ENCODE measurements at places on chromosomes 1 and 21. TPM values are rescaled to one million over a fixed set of nuclear protein-coding genes. Genes with fewer than 3 reads are reported as not detected.
A peak's percentile ranks its signal among the peaks of the same experiment; 100 is the strongest.

DNA sequence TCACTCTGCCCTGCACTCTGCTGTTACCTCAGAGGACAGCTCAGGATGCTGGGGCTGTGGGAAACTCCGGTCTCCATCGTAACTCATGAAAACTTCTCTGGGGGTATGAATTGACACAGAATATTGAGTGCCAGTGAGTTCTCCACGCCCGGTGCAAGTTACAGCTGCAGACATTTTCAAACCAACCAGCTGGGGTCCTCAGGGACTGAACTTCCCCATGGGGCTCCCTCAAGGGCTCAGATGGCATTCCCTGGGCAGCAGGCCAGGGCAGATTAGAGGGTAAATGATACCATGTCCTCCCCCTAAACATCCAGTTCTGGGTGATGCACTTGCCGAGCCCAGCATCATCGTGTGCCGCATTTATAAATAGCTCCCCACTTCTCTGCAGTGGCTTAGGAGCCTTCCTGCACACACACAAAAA is 27.8 kb upstream of the CCSAP start:
- no peaks in the 10 kb centered on the region for H3K36me3 ChIP-seq
- no peaks in the 10 kb centered on the region for H3K27me3 ChIP-seq
- H3K27ac ChIP-seq, result peak overlapping the region; percentile 49

CAMK1G gene
- total RNA-seq, result 0.48 TPM

DNA sequence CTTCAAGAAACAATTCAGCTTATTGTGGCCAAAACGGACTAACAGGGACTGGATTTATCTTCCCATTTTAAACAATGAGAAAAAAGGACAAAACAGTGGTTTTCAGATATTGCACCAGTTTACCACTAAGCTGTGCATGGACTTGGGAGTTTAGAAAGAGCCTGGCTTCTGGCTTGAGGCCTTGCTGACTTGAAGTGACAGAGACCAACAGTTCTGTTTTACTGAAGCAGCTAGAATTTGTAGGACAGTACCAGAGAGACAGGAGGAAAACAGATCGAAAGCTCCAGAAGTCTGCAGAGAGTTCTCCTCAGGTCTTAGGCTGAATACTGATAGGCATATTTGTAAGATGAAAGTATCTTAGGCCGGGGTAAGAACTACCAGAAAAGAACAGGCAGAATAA is 20.5 kb downstream of the FCRL4 start:
- H3K36me3 ChIP-seq, result no peaks in the 10 kb centered on the region
- DNase-seq, result no peak
- H3K27me3 ChIP-seq, result no peaks in the 10 kb centered on the region

GRCh38 chr1:25018110-25018735 is 88.1 kb upstream of the RUNX3 start:
- no peaks in the 10 kb centered on the region for H3K36me3 ChIP-seq
- no peak for DNase-seq
- H3K27ac ChIP-seq, result no peak overlapping the region
- H3K4me3 ChIP-seq, result no peak overlapping the region
- no peaks in the 10 kb centered on the region for H3K27me3 ChIP-seq

MYBPHL gene
- total RNA-seq, result 2.5 TPM

GRCh38 chr21:41713495-41714281 is 53.2 kb downstream of the RIPK4 start:
- H3K4me3 ChIP-seq, result no peak overlapping the region
- H3K27me3 ChIP-seq, result peaks cover 14% of the 10 kb centered on the region

- H3K4me3 ChIP-seq, result no peak overlapping the region
- H3K4me1 ChIP-seq, result no peaks in the 10 kb centered on the region
- no peaks in the 10 kb centered on the region for H3K36me3 ChIP-seq
- DNase-seq, result no peak
These were observed 282.8 kb upstream of the PKN2 start for GRCh38 chr1:88401313-88401712.

GRCh38 chr1:151916726-151917370 is 7.5 kb upstream of the THEM4 start:
- no peak for DNase-seq
- no peaks in the 10 kb centered on the region for H3K27me3 ChIP-seq
- no peak overlapping the region for H3K4me3 ChIP-seq
- H3K36me3 ChIP-seq, result no peaks in the 10 kb centered on the region
- H3K27ac ChIP-seq, result no peak overlapping the region

TLCD4 gene
- 27.6 TPM for total RNA-seq

- no peaks in the 10 kb centered on the region for H3K27me3 ChIP-seq
- DNase-seq, result no peak
- H3K4me1 ChIP-seq, result no peaks in the 10 kb centered on the region
These were observed 8.9 kb downstream of the LIN28A start for GRCh38 chr1:26419494-26419893.

C1orf141 gene
- total RNA-seq, result not detected

LAPTM5 gene
- total RNA-seq, result 14.7 TPM

- H3K36me3 ChIP-seq, result no peaks in the 10 kb centered on the region
- peaks cover 20% of the 10 kb centered on the region for H3K4me1 ChIP-seq
- no peaks in the 10 kb centered on the region for H3K27me3 ChIP-seq
- DNase-seq, result no peak
These were observed 52.8 kb downstream of the TENT5C start for GRCh38 chr1:117658676-117659075.

DNA sequence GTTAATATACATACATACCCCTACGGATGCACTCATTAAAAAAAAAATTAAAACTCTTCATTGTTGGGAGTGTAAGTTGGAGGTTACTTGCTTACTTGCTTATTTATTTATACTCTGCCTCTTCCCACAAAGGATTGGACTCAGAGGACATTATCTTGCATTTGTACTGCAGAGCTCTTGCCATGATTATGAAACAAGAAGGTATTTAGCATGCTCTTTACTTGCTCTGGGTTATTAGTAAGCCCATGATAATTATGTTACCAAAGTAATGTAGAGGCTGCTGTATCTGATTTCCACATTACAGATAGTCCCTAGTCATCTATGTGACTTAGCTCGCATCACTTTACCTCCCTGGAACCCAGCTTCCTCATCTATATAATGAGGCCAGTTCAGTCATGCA is 355.1 kb upstream of the PTBP2 start:
- H3K4me1 ChIP-seq, result no peaks in the 10 kb centered on the region
- no peaks in the 10 kb centered on the region for H3K27me3 ChIP-seq
- H3K36me3 ChIP-seq, result no peaks in the 10 kb centered on the region
- H3K27ac ChIP-seq, result no peak overlapping the region
- DNase-seq, result no peak

DNA sequence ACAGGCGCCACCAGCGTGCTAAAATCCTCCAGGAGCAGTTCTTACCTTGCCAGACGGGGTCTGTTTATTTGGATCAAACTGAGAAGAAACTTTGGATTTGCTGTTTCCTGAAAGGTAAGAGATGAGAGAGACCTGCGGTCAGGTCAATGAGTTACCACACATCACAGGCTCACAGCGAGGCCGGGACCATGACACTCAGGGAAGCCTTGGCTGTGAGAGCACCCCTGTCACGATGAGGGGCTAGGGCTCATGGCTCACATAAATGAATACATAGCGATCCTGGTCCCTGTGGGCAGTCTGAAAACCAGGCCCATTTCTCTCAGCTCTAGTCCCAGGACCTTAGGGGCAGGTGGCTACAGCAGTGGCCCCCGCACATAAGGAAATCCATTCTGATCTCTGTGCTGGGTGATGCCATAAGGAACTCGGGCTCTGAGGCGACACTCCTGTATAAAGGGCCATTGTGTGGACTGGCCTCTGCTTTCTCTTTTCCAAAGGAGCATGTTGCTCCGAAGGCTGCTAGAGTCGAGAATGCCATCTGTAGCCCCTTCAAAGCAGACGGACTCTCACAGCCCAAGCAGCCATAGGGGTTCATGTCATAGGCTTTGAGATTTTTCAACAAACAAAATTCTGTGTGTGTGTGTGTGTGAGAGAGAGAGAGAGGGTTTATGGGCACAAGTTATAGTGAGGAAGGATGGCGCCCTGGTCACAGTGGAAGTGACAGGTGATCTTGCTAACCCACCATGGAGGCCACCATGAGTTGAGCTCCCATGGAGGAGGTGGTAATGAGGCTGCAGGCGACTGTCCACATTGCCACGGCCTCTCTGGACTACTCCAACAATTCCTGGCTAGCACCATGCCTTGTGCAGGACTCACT is 9.0 kb upstream of the SRM start:
- H3K4me1 ChIP-seq, result no peaks in the 10 kb centered on the region
- no peaks in the 10 kb centered on the region for H3K27me3 ChIP-seq
- no peak for DNase-seq
- H3K36me3 ChIP-seq, result no peaks in the 10 kb centered on the region

- H3K4me3 ChIP-seq, result no peak overlapping the region
- no peaks in the 10 kb centered on the region for H3K4me1 ChIP-seq
- no peaks in the 10 kb centered on the region for H3K27me3 ChIP-seq
- no peak overlapping the region for H3K27ac ChIP-seq
- no peaks in the 10 kb centered on the region for H3K36me3 ChIP-seq
These were observed 80.9 kb upstream of the DPYD start for GRCh38 chr1:98001764-98002163.

DNA sequence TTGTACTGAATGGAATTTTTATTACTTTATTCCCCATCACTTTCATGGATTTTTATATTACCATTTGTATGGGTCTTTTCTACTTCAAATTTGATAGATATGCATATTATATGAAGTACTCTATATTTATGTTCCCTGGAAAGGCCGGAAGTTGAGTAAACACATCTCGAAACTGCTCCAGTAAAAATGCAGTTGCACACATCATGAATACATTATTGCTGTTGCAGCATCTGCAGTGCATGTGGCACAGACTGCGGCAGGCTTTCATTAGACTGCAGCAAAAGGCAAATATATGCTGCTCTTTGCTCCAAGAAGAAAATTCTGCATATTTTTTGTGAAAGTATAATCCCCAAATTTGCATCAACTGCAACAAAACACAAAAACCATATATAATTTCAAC is 48.7 kb upstream of the LRRC7 start:
- no peaks in the 10 kb centered on the region for H3K4me1 ChIP-seq
- H3K4me3 ChIP-seq, result no peak overlapping the region
- no peaks in the 10 kb centered on the region for H3K27me3 ChIP-seq
- H3K27ac ChIP-seq, result no peak overlapping the region

APP gene
- 388 TPM for total RNA-seq

DNA sequence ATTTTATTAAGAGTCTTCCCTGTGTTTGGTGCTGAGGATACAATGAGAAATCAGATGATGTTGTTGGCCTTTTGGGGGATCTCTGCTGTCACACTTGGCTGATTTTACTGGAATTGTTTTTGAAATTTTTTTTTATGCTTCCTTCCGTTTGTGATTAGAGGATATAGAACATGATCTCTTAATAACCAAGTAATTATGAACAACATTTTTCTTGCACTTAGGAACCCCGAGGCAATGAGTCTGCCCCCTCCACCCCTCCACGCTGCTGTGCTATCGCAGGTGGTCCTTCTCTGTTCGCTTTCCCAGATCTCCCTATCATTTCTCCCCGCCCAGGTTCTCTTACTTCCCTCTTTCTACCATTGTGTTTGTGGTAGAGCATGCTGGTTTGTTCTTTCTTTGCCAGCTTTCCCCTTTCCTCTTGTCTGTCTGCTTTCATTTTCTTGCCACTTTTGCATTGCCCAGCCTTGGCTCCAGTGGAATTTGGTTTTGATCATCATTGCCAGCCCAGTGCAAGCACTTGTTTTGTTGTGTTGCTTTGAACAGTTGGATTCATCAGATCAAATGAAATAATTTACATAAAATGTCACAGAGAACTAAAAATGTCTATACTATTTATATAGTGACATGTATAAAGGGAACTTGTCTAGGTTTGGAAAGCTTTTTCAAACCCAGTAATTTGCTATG is 73.1 kb upstream of the SCCPDH start:
- H3K4me1 ChIP-seq, result peaks cover 12% of the 10 kb centered on the region
- DNase-seq, result no peak
- H3K36me3 ChIP-seq, result peaks cover 37% of the 10 kb centered on the region
- H3K4me3 ChIP-seq, result peak overlapping the region; percentile 9
- peak overlapping the region; percentile 4 for H3K27ac ChIP-seq

- H3K27me3 ChIP-seq, result no peaks in the 10 kb centered on the region
- H3K4me3 ChIP-seq, result no peak overlapping the region
- H3K27ac ChIP-seq, result no peak overlapping the region
- H3K4me1 ChIP-seq, result peaks cover 19% of the 10 kb centered on the region
- peak; percentile 16 for DNase-seq
- no peaks in the 10 kb centered on the region for H3K36me3 ChIP-seq
These were observed 21.3 kb upstream of the COL18A1 start for GRCh38 chr21:45383615-45384201.

DNA sequence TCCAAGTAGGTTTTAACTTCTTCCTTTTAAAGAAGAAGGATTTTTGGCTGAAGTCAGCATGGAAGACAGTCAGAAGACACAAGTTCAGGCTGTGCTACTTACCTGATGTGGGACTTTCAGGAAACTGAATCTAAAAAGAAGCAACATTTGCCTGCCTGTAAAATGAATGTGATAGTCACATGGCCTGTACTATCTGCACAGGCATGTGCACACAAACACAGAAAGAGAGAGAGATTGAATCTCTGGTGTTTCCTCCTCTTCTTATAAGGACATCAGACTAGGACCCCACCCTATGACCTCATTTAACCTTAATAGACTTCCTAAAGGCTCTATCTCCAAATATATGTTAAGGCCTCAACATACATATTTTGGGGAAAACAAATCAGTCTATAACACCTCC is 542.9 kb downstream of the PLPP3 start:
- H3K27me3 ChIP-seq, result no peaks in the 10 kb centered on the region
- no peak overlapping the region for H3K4me3 ChIP-seq
- no peaks in the 10 kb centered on the region for H3K36me3 ChIP-seq
- DNase-seq, result no peak

EXTL1 gene
- total RNA-seq, result 4.2 TPM

C1orf87 gene
- total RNA-seq, result not detected

HMGCS2 gene
- total RNA-seq, result 15.5 TPM

DNA sequence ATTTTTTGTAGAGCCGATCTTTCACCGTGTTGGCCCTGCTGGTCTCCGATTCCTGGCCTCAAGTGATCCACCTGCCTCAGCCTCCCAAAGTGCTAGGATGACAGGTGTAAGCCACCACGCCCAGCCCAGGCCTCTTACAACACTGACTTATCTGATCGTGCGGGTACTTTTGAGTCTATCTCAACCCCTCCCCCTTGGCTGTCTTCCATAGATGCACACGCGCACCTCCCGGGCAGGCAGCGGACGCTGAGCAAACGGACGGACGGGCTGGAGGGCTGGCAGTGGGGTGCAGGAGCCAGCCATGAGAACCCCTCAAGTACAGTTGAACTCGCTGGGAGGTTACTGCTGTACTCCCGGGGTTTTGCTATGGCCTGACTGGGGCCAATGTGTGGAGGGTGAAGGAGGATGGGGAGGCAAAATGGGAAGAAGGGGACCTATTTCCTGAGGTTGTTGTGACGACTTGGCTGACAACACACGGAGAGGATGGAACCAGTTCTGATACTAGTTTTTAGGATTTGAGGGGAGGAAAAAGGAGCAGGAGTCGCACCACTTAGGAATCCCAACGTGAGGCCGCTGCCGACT is 959 bp downstream of the CD58 start:
- H3K27me3 ChIP-seq, result no peaks in the 10 kb centered on the region
- peak; percentile 42 for DNase-seq
- peak overlapping the region; percentile 99 for H3K27ac ChIP-seq
- peak overlapping the region; percentile 79 for H3K4me3 ChIP-seq

DNA sequence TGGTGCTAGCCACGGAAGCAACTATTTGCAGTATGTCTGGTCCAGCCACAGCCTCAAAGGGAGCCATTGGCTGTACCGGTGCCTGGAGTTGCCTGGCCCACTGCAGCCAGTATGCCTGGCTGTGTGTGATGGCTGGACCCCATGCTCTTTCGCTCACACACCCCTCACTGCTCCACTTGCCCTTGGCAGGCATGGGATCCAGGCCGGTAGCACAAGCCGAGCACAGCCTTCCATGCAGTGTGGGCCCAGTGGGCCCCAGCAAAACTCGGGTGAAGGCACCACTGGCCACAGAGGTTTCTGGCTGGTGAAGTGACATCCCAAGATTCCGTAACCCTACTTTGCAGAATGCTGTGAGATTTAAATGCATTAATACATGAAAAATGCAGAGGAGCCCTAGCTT is 665.8 kb downstream of the PLPP3 start:
- no peak for DNase-seq
- no peaks in the 10 kb centered on the region for H3K36me3 ChIP-seq
- H3K27me3 ChIP-seq, result no peaks in the 10 kb centered on the region
- no peak overlapping the region for H3K4me3 ChIP-seq

CFHR5 gene
- not detected for total RNA-seq

ACOT11 gene
- total RNA-seq, result 62.3 TPM

Measured in heart left ventricle (tissue), 16 donors.